Large intestine (tissue), 12 donors: ENCODE measurements at places on chromosomes 2 and 18.

DNA sequence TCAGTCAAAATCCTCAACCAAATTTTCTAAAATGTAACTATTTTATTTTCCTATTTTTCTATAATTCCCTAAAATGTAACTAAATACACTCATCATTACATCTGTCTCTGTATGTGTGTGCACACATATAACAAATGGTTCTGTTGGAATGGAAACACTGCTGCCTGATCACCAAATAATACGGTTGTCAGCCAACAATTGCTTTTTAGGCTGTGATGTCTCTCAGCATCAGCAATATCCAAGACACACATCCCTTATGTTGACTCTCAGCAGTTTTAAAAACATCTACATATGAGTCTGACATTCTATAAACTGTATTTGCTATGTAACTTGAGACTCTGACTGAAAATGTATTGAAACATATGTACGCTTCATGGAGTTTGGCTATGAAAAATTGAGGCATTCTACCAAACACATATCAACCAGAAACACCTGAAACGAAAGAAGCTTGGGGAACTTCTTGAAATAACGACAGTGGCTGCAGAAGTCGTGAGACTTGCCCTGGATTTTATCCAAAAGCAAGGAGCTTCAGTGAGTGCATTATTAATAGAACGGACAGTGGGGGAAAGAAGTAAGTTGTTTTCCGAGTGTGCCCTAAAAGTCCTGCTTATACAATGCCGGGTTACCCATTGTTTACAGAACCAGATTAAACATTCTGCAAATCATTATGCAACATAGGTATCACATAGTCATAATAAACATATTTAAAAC, 110.2 kb upstream of the ITGB6 start:
- DNase-seq, result no peak

- no peak for DNase-seq
Measured at GRCh38 chr2:149205143-149205542, 125.2 kb upstream of the LYPD6 start.

- no peak for DNase-seq
Measured at GRCh38 chr2:16038621-16039020, 98.3 kb downstream of the MYCN start.

- DNase-seq, result no peak
Measured at GRCh38 chr2:216884347-216884746, 24.5 kb upstream of the TNP1 start.

GRCh38 chr2:105748566-105748965, 3.9 kb downstream of the NCK2 start:
- no peak for DNase-seq

DNA sequence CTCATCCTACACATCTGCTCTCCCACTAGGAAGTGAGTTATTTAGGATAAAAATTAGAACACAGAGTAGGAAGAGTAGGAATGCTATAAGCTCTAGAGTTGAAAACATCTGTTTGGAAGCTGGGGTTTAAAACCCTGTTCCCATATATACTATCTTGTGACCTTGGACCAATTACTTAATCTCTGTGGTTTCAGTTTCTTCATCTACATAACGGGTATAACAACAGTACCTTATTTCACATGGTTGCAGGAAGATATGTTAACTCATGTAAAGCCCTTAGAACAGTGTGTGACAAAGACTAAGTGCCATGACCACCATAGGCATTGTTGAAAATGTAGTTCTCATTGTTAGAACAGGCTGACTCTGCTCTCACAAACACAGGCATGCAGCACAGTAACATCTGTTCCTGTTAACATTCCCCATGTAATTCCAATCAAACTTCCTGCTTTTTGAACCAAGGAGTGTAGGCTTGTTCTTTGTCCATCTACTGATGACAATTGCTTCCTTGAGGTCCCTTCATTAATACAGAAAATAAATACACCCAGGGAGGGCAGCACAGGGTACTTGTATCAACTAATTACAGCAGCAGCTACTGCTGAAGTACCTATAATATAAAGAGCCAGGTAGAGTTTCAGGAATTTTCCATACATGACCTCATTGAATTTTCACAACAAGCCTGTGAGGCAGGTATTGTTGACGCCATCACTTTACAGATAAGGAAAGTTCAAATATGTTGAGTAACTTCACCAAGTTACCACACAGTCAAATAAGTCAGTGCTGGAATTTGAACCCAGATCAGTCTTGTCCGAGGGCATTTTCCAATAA, 204.2 kb downstream of the L3MBTL4 start:
- DNase-seq, result peak; percentile 82

DNA sequence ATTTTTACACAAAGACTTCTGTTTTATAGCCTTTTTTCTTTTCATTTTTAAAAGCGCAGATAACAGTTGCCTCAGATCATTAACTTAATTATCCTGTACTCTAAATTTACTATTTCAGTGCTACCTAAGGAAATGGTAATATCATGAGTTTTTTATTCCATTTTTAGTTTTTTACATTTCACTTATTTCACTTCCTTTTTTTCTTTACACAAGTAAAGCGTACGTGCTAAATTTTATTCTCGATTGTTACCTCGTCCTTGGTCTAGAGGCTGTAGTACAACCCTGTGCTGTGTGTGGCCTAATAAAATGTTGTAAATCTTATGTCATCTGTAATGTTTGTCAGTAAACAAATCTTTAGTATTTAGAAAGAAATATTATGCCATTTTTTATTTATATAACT, 49.2 kb downstream of the CRIM1 start:
- DNase-seq, result no peak

GRCh38 chr2:96108151-96108540, 8.2 kb downstream of the ADRA2B start:
- DNase-seq, result no peak

DNA sequence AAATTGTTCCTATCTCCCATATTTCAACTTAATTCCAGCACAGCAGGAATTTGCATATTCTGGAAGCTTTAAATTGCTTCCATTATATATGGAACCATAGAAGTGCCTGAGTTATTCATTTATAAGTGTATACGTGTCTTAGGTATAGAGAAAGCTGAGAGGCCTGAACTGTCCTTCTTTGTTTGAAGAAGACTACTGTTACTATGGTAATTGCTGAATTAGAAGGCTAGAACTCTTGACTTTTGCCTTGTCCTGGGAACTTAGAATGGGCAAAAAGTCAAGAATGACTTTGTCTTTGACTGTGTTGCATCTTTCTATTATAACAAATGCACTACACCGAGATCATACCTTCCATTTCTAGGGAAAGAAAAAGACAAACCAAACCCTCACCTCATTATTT, 15.7 kb downstream of the CAMKMT start:
- no peak for DNase-seq

DNA sequence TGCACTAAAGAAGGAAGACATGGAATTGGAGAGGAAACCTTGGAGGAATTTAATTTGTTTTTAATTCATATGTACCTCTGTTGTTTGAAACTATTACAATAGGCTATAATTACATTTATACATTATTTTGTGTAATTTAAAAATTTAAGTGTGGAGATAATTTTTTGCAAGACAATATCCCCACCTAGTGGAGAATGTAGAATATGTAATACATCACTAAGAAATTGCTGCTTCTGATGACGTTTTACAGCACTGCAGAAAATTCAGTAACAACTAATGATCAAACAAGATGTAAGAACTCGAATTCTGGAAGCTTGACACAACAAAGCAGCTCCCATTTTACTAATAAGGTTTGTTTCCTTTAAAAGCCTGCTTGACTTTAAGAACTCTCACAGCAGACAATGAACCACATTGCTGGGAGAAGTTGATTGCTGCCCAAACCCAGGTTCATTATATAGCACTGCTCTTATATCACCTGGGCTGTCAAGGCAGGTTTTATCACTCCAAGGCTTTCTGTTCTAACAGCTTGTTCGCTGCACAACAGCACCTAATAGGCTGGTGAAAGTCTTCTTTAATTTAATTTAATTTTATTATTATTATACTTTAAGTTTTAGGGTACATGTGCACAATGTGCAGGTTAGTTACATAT, 53.4 kb downstream of the THADA start:
- no peak for DNase-seq

DNA sequence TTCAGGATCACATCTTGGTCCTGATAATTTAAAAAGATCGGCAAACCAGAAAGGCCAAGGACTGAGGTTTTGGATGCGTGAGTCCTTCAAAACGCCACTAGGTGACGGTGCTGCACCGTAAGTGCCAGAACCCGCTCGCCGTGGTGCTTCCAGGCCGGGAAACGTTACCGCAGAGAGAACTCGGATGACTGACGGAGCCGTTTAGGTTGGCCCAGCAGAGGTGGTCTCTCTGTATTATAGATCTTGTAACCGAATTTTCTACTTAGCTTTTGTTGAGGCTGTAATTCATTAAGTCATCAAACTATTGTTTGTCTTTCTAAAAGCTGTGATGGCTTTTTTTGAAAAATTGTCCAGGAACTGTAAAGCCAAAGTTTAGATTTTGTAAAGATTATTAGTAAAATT, 39.8 kb upstream of the ADCYAP1 start:
- peak; percentile 50 for DNase-seq
